GM04503 (cell line): ENCODE measurements at places on chromosomes 2 and 18.

DNA sequence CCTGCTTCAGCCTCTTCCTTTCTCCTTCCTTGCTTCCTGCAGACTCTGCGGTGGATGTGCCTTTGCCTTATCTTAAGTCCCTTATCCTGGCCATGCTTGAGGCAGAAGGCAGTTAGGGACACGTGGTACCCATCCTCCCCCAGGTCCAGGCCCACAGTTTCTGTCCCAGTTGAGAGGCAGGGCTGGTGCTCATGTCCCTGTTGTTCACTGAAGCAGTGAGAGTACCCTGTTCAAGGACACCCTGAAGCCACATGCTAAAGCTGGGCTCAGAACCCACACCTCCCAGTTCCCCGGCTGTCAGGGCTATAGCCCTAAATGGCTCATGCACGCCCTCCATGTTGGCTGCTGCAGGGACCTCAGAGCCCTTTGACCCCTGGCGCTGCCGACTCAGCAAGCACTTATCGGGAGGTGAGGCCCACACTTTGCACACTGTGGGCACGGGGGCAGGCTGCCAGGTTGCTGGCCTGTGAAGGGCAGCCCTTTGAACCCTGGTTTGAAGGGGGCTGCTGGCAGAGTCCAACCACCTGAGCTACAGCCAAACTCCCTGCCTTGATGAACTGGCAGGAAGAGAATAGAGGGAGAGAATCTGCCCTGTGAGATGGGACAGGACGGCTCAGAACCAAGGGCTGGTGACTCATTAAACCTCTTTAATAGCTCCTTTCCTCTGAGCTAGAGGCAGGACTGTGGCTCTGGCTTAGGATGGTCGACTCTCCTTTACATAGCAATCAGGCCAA lies 6.3 kb downstream of the KHK start:
- no peak for DNase-seq

DNA sequence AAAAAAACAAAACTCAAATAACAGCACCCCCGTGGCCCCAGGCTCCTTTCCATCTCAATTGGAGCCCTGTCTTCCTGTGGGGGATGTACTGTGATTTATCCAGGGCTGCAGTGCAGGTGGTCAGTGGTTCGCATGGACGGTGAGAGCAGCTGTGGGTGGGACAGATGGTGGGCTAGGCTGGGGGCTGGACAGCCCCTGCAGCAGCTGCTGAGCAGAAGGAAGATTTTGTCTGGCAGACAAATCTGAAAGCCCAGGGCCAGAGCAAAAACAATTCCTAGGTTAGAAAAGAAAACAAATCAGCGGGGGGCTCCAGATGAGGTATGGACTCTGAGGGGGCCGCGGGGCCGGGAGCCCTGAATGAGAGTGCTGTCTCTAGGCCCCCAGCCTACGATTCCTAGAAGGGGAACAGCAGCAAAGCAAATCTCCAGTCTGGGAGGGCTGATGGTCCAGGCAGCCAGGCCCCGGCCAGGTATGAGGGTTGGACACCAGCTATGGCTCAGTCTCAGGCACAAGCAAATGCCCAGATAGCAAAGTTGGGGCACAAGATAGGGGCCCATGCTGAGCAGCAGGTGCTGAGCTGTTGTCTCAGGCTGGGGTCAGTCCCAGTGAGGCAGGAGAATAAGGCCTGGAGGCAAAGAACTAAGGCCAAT lies 45.4 kb downstream of the SOWAHC start:
- no peak for DNase-seq

DNA sequence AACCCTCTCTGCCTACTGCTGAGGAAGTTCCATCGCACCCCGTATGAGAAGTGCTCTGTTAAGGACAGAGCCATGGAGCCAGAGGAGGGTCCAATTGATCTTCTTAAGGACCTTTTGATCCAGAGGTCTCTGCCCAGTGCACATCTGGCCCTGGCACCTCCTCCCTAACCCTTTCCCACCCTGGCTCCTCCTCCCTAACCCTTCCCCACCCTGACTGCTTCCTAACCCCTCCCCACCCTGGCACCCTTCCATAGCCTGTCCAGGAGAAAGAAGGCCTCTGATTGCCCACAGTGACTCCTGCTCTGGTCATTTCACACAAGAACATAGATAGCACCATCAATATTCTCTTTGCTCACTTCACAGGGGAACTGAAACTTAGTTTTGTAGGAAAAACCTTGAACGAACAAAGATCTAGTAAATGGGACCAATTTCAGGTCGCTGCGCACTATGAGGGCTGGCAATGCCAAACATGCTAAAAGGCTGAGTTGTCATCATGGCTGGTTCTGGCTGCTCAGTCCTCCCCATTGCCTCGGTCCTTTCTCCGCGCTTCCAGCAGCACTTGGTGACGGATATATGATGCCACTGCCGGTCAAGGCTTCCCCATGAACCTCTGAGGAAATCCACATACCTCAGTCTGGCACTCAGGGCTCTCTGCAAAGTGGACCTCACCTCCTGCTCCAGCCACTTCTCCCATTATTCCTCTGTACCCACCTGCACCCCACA lies 49.2 kb downstream of the PKDCC start:
- DNase-seq = no peak

GRCh38 chr2:67002618-67003371 lies 394.3 kb upstream of the ETAA1 start:
- no peak for DNase-seq

DNA sequence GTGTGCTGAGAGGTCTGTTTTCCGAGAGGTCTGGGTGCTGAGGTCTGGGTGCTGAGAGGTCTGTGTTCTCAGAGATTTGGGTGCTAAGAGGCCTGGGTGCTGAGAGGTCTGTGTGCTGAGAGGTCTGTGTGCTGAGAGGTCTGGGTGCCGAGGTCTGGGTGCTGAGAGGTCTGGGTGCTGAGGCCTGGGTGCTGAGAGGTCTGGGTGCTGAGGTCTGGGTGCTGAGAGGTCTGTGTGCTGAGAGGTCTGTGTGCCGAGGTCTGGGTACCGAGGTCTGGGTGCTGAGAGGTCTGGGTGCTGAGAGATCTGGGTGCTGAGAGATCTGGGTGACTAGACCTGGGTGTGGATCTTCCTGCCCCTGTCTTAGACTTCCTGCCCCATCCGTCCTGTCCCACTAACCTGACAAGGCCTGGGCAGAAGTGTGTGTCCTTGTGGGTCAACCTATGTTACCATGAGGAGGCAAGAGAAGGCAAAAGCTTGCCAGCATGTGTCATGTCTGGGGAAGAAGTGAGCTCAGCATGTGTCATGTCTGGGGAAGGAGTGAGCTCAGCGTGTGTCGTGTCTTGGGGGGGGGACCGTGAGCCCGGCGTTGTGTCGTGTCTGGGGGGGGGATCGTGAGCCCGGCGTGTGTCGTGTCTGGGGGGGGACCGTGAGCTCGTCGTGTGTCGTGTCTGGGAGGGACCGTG lies 69.3 kb downstream of the KCNG2 start:
- no peak for DNase-seq

DNA sequence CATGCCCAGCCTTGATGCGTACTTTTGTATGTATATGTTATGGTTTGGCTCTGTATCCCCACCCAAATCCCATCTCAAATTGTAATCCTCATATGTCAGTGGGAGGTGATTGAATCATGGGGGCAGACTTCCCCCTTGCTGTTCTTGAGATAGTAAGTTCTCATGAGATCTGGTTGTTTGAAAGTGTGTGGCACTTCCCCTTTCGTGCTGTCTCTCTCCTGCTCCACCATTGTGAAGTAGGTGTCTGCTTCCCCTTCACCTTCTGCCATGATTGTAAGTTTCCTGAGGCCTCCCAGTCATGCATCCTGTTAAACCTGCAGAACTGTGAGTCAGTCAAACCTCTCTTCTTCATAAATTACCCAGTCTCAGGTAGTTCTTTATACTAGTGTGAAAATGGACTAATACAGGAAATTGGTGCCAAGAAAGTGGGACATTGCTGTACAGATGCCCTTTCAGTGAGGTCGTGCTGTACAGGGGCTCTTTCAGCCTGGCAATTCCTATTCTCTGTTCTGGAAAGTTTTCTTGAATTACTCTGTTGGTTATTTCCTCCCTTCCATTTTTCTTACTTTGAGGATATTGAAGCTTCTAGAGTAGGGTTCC lies 38.2 kb downstream of the KCMF1 start:
- no peak for DNase-seq

DNA sequence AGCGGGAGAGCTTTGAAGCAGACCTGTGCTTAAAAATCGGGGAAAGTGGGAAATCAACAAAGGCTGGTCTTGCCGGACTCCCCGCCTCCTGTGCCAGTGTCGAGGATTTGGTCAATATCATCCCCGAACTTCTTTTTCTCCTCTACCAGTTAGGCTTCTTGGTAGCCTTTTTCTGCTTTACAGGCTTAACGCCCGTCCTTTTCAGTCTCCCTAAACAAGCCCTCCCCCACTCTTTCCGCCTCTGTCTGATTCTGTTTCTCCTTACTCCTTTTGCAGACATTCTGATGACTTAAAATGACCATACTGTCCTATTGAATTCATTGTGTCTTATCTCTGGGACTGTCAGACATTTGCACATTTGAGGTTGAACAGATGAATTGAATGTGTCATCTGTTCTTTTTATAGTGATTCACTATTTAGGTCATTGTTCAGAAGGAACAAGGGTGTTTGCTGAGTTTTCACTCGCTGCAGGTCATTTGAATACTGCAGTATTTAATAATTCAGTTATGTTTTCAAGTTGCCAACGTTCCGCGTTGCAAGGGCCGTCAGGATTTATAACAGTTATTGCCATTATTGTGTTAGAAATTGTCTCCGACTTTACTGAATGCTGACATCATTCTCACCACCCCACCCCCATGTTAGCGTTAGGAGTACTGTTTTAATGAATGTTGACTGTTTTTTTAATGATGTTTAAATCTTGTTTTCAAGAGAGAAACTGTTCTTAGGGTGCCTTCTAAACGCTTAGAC lies 1.1 kb downstream of the ITGAV start:
- no peak for DNase-seq

GRCh38 chr2:64626963-64627760 lies 26.6 kb downstream of the SERTAD2 start:
- no peak for DNase-seq

GRCh38 chr2:215528555-215528954 lies 92.7 kb upstream of the FN1 start:
- peak; percentile 93 for DNase-seq

GRCh38 chr2:59910166-59910565 lies 643.3 kb downstream of the BCL11A start:
- DNase-seq = no peak

GRCh38 chr18:35091841-35092240 lies 50.6 kb downstream of the MAPRE2 start:
- no peak for DNase-seq

DNA sequence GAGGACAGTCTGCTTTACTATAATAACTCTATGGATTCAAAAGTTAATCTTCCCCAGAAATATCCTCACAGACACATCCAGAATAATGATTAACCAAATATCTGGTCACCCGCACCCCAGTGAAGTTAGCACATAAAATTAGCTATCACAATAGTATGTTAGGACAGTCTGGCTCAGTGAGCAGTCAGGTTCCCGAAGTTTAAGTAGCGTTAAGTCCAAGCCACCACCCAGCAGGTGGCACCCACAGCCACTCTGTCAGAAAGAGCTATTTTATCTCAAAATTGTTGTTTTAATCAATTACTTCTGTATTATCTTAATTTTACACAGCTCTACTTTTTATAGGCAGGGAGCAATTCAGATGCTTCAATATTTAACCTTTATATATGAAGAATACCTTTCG lies 537.5 kb downstream of the MBD2 start:
- DNase-seq = no peak

DNA sequence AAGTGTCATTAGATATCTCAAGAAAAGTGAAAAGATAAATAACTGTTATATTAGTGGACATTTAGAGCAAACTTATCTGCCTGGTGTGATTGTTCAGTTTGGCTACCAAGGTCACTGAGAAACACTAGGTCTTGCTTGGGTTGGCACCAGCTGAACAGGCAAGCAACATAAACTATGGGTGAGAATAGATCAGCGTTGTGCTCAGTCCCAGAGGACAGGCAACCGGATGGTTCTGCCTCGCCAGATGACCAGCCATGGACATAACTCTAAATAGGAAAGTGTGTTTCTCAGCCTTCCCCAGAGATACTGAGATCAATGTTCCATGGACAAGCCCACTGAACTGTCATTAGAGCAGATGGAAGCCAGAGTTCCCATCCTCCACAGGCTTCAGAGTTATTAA lies 203.4 kb upstream of the VRK2 start:
- no peak for DNase-seq

DNA sequence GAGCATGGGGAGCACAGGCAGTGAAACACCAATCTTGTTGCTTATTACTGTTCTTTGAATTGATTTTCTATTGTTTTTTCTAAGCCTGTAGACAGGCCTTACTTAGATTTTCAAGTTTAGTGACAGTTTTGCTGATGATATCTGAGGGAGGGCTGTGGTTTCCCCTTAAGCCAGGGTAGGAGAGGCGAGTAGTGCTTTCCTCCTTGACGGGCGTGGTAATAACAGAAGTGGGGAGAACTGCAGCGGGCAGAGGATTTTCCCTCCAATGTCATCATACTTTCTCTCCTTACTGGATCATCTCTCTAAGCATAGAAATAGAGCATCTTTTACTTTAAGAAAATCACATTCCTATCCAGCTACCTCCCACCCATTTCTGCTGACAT lies 314.4 kb downstream of the ALK start:
- DNase-seq = no peak

- DNase-seq = no peak
Measured at GRCh38 chr2:202426751-202427150, 50.6 kb downstream of the BMPR2 start.

- DNase-seq = no peak
Measured at GRCh38 chr2:22957446-22957845, 427.5 kb upstream of the KLHL29 start.

DNA sequence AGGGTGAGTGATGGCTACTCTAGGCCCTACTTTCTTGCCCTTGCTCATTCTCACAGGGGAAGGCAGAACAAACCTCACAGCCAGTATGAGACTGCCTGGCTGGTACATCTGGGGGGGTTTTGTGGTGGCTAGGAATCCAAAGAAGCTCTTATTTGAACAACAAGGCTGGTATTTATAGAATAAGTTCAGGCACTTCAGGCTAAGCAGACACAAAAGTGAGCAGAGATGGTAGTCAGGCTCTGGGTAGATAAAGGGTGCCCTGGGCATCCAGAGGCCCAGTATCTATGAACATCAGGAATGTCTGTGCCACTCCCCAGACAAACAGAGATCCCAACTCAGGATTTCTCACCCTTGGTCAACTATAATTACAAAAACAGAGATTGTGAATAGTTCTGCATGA lies 57.2 kb upstream of the RTN4 start:
- no peak for DNase-seq

- no peak for DNase-seq
Measured at GRCh38 chr18:58015065-58015780, 28.8 kb upstream of the NEDD4L start.

DNA sequence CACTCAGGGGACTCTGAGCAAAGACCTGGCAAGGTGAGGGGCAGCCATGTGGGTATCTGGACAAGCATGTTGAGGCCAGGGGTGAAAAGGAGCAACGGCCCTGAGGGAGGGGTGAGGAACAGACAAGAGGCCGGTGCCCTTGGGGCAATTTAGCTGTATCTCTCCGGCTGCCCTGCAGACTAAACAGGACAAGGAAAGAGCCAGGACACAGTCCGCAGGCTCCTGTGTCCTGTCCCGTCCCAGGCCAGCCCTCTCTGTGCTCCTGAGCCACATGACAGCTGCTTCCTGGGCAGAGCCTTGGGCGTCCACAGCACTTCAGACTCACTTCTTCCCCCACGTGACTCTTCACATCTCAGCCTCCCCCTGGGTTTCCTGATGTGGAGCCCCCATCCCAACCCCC lies 206.1 kb downstream of the KLHL29 start:
- DNase-seq = no peak
